ENCODE measurements at places on chromosomes 7 and 10. TPM values are rescaled to one million over a fixed set of nuclear protein-coding genes. Genes with fewer than 3 reads are reported as not detected.

The ITGB8 gene
- total RNA-seq = 37.2 TPM

The GATA3 gene
- total RNA-seq = 2.7 TPM

The KEL gene
- total RNA-seq = 1.9 TPM

The MMP21 gene
- total RNA-seq = not detected

The ANKRD61 gene
- total RNA-seq = 0.47 TPM

The NFE2L3 gene
- 25.5 TPM for total RNA-seq

The CYP3A4 gene
- not detected for total RNA-seq

GRCh38 chr7:128443831-128444600 lies 11.7 kb upstream of the HILPDA start:
- H3K4me1 ChIP-seq = peaks cover 6% of the 10 kb centered on the region
- peaks cover 5% of the 10 kb centered on the region for H3K27me3 ChIP-seq
- no peak for DNase-seq
- no peak overlapping the region for H3K27ac ChIP-seq
- H3K36me3 ChIP-seq = no peaks in the 10 kb centered on the region

DNA sequence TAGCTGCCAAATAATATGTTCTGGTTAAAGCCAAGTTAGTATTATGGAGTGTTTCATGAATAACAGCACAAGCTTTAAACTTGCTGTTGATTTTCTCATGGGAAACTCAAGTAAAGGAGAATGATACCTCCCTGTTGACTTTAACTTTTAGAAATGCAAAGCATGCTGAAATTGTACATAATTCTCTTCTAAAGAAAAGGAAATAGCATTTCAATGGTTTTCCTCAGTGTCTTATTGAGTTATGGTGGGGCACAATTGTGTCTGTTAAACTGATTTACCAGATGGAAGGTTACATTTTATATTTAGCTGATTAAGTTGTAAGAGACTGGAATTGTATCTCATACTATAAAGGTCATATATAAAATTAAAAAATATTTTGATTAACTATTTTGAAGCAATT lies 119.3 kb downstream of the HDAC9 start:
- no peak overlapping the region for H3K4me3 ChIP-seq
- no peak overlapping the region for H3K27ac ChIP-seq
- H3K36me3 ChIP-seq = no peaks in the 10 kb centered on the region
- no peaks in the 10 kb centered on the region for H3K27me3 ChIP-seq
- H3K4me1 ChIP-seq = no peaks in the 10 kb centered on the region
- no peak for DNase-seq

GRCh38 chr10:75016325-75016724 lies 95.1 kb upstream of the SAMD8 start:
- no peaks in the 10 kb centered on the region for H3K27me3 ChIP-seq
- H3K27ac ChIP-seq = no peak overlapping the region
- H3K4me1 ChIP-seq = peaks cover 41% of the 10 kb centered on the region
- no peak for DNase-seq
- H3K4me3 ChIP-seq = no peak overlapping the region

- no peak for DNase-seq
- no peak overlapping the region for H3K4me3 ChIP-seq
- peaks cover 20% of the 10 kb centered on the region for H3K4me1 ChIP-seq
- no peak overlapping the region for H3K27ac ChIP-seq
- H3K27me3 ChIP-seq = peaks cover 2% of the 10 kb centered on the region
Observed at GRCh38 chr7:116135306-116135705, 75.0 kb upstream of the TES start.

- no peaks in the 10 kb centered on the region for H3K27me3 ChIP-seq
- peak overlapping the region; percentile 11 for H3K27ac ChIP-seq
- no peaks in the 10 kb centered on the region for H3K36me3 ChIP-seq
- peaks cover 12% of the 10 kb centered on the region for H3K4me1 ChIP-seq
Observed at GRCh38 chr10:103732339-103733044, 122.9 kb downstream of the SH3PXD2A start.

GRCh38 chr10:109591601-109592000 lies 331.7 kb downstream of the XPNPEP1 start:
- no peaks in the 10 kb centered on the region for H3K27me3 ChIP-seq
- no peak for DNase-seq
- H3K4me3 ChIP-seq = no peak overlapping the region
- H3K27ac ChIP-seq = no peak overlapping the region
- no peaks in the 10 kb centered on the region for H3K36me3 ChIP-seq

DNA sequence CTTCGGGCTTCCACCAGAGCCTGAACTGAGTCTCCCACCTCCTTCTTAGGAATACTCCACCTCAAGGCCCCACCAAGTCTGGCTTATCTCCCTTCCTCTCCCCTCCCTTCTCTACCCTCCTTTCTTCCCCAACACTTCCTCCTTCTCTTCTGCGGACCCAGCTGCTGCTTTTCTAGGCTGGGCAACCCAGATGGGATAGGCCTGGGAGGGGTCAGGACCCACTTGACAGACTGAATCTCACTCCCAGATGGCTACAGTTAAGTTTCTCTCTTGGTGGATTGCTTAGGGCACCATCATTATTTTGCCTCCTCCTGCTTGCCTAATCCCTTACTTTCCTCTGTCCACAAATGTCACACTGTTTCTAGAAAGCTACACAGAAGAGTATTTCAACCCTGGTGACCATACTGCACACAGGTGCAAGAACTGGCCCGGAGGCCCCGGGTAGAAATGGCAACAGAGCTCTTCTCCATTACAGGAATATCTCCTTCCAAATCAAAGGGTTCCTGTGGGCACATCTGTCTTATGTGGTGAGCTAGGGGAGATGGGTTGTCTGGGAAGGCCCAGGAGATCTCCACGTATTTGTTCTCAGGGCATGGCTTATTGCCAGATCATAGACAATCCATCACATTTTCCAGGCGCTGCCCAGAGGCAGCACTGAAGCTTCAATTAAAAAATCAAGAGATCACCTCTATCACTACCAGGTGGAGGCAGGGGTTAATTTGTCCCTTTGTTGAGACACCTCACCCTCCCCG lies 5.1 kb upstream of the HOXA11 start:
- peaks cover 6% of the 10 kb centered on the region for H3K4me1 ChIP-seq
- H3K36me3 ChIP-seq = no peaks in the 10 kb centered on the region
- DNase-seq = no peak
- peaks cover 97% of the 10 kb centered on the region for H3K27me3 ChIP-seq

DNA sequence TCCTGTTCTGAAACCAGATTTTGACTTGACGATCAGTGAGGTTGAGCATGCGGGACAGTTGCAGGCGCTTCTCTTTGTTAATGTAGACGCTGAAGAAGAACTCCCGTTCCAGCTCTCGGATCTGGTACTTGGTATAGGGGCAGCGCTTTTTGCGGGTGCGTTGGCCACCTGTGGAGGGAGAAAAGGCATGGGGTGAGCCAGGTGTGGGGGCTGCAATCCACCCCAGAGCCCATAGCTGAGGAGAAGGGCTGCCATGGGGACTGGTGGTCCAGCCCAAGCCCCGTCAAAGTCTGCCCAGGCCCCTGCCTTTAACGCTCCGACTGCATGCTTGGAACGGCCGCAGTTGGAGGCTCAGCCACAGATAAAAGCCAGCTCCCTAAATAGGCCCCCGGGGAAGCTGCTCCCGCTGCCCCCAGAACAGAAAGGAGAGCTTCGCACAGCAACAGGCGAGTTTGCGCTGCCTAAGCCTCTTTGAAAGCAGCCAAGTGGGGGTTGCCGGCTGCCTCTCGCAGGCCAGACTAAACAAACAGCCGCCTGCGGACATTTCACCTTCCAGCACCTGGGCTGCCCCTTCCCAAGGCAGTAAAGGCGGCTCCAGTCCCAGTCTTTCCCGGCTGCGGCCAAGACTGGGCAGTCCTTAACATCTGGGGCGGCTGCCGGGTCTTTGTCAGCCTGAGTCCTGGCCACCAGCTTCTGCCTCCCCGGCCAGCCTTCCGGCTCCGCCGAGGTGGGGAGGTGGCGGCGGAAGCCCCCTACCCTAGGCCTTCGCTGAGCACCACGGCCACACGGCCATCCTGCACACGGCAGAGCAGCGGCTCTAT lies 2.0 kb downstream of the HOXA11 start:
- no peak for DNase-seq
- peaks cover 9% of the 10 kb centered on the region for H3K4me1 ChIP-seq
- H3K27ac ChIP-seq = no peak overlapping the region
- H3K4me3 ChIP-seq = no peak overlapping the region
- H3K27me3 ChIP-seq = peaks cover 99% of the 10 kb centered on the region

GRCh38 chr10:114957673-114958072 lies 19.7 kb downstream of the TRUB1 start:
- no peaks in the 10 kb centered on the region for H3K4me1 ChIP-seq
- peaks cover 15% of the 10 kb centered on the region for H3K36me3 ChIP-seq
- H3K4me3 ChIP-seq = no peak overlapping the region
- no peaks in the 10 kb centered on the region for H3K27me3 ChIP-seq
- no peak for DNase-seq

DNA sequence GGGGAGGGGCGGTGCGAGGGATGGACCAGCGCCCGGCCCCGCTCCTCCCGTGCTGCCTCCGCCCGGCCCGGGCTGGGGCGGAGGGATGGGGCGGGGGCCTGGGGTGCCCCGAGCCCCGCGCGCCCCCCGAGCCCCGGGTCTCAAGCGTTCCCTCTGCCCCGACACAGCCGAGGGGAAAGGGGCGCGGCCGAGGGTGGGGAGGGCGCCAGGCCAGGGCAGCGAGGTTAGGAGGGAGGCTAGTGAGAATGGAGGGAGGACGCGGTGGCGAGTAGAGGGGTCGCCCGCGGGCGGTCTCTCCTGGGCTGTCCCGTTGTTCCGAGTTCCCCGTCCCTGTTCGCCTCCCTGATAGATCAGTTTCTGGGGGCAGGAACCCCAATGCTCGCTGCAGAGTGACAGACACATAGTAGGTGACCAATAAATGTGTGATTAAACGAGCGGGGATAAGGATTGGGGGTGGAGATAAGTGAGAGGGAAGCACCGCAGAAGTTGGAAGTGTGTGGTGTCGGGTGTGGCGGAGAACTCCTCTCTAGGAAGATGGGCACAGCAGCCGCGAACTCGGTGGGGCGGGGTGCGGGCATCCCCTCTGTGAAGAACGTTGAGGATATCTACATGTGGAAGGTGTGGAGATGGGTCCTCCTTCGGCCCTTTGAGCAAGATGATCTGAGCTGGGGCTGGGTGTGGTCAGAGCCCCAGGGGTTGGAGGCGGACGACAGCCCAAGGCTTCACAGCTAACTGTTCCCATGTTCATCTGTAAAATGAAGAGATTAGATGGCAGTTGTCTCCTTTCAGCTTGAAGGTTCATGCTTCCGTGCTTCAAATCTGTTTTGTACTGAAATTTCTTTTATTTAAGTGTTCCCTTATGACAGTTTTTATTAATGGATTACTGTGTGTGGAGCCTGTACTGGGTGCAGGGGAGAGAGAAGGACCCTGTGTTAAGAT lies 580 bp downstream of the ZNF775 start:
- no peak for DNase-seq
- peaks cover under 1% of the 10 kb centered on the region for H3K36me3 ChIP-seq
- H3K27ac ChIP-seq = peak overlapping the region; percentile 95
- peaks cover 64% of the 10 kb centered on the region for H3K4me1 ChIP-seq
- H3K27me3 ChIP-seq = no peaks in the 10 kb centered on the region

DNA sequence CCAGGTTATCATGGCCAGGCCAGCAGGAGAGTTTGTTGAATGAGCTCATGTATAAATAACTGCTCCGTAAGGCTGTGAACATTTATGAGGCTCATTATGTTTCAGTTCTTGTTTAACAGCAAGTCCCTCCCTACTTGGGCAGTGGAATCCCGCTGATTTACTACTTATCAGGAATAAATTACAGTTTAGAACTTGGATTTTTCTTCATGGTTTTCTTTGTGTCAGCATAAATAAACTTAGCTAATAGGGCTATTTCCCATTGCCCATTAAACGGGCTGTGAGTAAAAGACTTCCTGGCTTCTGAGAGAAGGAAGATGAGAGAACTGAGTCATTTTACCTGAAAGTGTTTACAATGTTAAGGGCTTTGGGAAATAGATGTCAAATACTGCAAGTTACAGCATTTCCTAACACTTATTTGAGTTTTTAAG lies 701.6 kb upstream of the ANKRD30A start:
- H3K4me1 ChIP-seq = peaks cover 6% of the 10 kb centered on the region
- no peak overlapping the region for H3K27ac ChIP-seq
- no peak overlapping the region for H3K4me3 ChIP-seq
- peaks cover 5% of the 10 kb centered on the region for H3K36me3 ChIP-seq
- no peaks in the 10 kb centered on the region for H3K27me3 ChIP-seq

DNA sequence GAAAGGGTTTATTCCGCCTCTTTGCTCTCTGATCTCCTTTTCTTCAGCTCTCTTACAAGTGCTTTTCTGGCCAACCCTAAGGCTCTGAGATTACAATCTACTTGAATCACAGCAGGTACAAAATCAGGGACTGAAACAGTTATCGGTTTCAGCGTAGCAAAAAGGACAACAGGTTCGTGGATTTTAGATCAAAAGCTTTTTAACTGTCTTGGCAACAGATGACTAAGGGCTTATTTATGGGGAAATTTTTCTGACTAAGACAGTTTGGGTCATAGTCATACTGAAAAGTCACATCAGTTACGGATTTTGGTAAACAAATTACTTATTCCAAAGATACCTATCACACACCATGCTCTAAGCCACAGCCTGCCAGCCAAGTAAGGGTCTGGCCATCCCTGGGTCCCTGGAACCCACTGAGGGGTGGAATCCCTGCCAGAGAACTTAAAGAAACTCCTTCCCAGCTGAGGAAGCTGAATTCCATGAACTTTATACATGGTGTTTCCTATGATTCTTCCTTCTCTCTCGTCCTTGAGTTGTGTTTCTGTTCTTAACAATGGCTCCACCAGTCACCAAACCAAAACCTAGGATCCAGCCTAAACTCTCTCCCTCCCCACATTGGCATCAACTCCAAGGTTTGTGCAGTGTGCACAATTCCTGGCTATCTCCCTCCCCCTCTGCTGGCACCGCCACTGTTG lies 169.3 kb downstream of the FAM107B start:
- no peak for DNase-seq
- no peak overlapping the region for H3K27ac ChIP-seq
- H3K27me3 ChIP-seq = no peaks in the 10 kb centered on the region

DNA sequence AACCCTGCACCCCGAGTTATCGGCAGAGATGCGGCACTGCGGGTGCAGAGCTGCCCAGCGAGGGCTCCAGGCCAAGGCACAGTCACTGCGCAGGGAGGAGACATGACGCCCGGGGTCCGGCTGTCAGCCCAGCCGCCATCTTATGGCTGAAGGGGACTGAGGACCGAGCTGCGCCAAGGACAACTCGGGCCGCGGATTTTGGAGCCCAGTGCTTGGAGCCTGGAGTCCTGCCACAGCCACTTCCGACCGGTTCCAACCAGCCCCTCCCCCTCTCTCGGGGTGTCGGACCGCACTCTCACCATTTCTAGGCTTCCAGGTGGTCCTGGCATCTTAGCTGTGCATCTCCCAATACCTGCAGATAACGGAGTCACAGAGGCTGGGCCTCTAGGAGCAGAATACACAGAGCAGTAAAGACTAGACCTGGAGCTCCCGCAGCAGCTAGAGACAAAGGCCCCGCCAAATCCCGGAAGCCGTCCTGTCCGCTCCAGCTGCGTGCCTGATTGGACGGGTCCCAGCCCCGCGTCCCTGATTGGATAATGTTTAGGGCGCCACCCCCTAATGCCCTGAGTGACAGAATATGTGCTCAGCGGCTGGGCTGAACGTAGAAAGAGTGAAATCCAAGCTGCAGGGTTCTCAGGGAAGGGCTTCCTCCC lies at the start of gene ZNF680:
ZNF680 (minus strand) TSS at position 446 of the 653 bp plus-strand sequence; CDS start at position 329, 117 bp downstream.
- H3K4me3 ChIP-seq = peak within 1 kb of the TSS; percentile 98
- peak within 1 kb of the TSS; percentile 100 for H3K27ac ChIP-seq
- peak; percentile 66 for DNase-seq
- no peaks in the 10 kb centered on the region for H3K4me1 ChIP-seq
- H3K36me3 ChIP-seq = peaks cover 22% of the 10 kb centered on the region

Measured in progenitor cell of endocrine pancreas (in vitro differentiated cells).